ENCODE measurements at places on chromosomes 3 and 15.

GRCh38 chr3:197798863-197799262, 7.8 kb downstream of the LRCH3 start:
- DNase-seq = no peak

DNA sequence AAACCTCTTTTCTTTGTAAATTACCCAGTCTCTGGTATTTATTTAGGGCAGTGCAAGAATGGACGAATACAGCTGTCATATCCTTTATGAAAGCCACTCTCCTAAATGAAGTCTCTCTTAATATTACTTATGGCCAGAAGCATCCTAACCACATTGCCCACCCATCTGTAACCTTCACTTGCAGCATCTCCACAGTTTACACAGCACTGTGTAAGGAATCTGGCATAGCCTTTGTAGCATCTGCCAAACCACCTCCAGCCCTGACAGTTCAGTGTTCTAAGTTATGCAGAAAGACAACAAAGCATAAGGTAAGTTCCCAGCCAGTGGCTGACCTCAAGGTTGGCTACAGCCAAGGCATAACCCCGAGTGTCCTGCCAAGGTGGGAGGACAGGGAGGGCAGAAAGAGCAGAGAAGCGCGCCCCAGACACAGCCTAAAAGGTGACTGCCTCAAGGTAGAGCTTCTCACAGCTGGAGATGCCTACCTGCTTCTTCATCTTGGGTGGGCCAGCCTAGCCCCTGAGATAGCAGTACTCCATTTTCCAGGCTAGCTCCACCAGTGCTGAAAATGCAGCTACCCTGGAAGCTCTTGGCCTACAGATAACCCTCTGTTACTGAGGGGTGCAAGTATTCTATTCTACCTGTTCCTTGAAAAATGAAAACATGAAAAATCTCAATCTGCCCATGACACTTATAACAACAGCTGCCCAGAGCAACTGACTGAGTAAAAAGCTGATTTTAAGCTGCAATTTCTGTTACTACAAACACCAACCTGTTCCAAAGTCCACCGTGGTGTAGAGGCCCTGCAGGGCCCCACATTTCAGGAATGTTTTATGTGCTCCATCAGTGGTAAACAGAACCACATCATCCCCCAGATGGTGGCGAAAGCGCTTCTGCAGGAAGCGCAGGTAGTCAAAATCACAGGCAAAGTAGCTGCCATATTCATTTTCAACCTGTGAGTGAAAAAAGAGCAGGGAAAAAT, 39.3 kb downstream of the GLB1 start:
- DNase-seq = no peak

- DNase-seq = no peak
Measured at GRCh38 chr15:78762985-78763795, 48.1 kb downstream of the ADAMTS7 start.

DNA sequence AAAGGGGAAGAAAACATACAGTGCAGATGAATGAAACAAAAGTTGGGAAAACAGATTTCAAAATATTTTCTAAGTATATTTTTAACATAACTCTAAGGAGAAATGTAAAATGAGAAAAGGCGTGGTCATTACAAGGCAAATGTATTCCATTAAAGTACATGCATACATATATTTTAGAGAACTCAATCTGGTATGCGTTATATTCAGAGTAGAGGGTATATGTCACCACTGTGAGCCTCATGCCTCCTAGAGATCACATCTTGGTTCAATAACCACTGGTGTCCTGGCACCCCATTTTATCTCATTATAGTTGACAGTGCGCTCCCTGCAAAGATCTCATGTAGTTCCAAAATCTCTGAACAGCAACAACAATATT, 77.5 kb downstream of the SMARCC1 start:
- no peak for DNase-seq

DNA sequence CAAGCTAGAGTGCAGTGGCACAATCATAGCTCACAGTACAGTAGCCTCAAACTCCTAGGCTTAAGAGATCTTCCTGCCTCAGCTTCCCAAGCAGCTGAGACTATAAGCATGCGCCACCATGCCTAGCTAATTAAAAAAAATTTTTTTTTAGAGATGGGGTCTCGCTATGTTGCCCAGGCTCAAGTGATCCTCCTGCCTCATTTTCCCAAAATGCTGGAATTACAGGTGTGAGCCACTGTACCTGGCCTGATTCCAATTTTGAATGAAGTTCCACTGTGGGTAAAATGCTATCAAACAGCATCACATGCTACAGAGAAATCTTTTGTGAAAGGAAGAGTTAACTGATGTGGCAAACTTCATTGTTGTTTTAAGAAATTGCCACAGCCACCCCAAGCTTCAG, 17.5 kb downstream of the ADPGK start:
- DNase-seq = no peak

DNA sequence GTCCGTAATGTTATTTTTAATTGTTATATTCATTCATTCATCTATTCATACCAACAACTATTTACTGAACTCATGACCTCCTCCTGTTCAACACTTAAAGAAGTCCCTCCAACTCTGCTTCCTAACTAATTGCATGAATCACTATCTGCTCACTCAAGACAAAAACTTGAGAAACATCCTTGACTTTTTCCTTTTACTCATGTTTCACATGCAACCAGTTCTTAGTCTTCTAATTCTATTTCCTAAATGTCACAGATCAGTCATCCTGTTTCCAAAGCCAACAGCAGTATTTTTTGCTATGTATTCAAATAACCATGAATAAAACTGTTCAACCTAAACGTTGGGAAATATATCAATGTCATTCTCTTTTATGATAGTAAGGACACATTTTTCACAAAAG, 124.6 kb upstream of the GBE1 start:
- DNase-seq = no peak

- DNase-seq = no peak
Measured at GRCh38 chr15:80972276-80972675, 17.3 kb downstream of the MESD start.

- DNase-seq = no peak
Measured at GRCh38 chr3:14286887-14287500, 108.4 kb downstream of the LSM3 start.

GRCh38 chr3:174035328-174035886, 637.9 kb downstream of the NLGN1 start:
- DNase-seq = no peak

DNA sequence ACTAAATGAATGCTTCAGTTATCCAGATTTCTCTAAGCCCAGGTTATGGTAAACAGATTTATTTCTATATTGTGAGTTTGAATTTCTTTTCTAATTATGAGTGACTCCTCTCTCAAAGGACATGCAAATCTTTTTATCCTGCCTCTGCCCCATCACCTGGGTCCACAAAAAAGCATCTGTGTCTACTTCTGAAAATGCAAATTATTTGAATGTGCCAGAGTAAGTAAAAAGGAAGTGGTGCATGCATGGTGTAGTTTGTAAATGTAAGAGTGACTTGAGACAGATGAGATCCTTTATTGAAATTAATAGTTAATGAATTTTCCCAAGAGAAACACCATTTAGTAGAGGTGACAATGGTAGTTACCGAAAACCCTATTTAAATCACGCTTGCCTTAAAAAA, 26.9 kb downstream of the MCTP2 start:
- no peak for DNase-seq

GRCh38 chr3:144770915-144771351, 799.3 kb downstream of the DIPK2A start:
- no peak for DNase-seq

DNA sequence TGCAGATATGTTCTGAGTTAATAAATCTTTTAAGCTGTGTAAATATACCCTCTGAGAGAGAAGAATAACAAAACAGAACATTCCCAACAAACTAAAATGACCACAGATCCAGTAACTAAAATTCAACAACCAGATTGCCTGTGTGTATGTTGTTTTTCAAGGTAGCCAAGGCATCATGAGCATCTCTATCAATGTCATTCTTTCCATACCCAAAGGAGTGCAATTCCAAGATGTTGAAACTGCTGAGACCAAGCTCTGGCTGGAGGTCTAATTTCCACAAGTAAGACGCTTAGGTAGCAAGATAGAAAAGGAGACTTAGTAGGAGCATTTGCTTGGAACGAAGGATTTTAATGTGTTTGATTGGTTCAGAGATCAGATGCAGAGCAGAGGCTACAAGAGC, 276.3 kb downstream of the RBMS3 start:
- DNase-seq = no peak

DNA sequence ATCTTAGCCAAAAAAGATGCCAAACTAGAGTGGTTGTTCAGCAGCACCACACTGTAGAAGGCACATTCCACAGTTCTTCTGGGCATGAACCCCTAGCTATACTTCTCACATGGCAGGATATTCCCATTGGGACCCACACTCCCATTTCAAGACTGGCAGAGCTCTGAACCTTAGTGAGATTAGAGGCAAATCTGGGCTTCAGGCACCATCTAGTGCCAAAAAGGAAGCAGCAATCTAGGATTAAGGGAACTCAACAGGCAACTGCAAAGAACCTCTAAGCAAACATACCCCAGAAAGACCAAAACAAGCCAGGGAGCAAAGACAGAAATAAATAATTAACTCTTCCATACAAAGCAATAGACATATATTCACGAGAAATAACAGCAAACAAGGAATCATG, 66.2 kb downstream of the TAFA4 start:
- DNase-seq = no peak

DNA sequence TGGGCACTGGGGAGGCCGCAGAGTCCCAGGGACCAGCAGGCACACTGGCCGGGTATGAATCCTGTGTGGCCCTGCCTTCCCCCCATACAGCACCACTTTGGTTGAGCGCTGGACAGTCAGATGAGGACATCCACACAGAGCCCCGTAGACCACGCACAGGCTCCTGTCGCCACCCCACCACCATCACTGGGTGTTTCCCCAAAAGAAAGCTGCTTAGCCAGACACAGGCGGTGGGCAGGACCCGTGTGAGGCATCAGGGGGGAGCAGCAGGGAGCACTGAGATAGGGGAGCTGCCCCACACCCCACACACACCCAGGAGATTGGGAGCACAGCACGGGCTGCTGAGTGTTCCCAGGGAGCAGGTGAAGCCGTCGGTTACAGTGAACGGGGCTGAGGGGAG, 42.4 kb upstream of the SLC41A3 start:
- DNase-seq = no peak

DNA sequence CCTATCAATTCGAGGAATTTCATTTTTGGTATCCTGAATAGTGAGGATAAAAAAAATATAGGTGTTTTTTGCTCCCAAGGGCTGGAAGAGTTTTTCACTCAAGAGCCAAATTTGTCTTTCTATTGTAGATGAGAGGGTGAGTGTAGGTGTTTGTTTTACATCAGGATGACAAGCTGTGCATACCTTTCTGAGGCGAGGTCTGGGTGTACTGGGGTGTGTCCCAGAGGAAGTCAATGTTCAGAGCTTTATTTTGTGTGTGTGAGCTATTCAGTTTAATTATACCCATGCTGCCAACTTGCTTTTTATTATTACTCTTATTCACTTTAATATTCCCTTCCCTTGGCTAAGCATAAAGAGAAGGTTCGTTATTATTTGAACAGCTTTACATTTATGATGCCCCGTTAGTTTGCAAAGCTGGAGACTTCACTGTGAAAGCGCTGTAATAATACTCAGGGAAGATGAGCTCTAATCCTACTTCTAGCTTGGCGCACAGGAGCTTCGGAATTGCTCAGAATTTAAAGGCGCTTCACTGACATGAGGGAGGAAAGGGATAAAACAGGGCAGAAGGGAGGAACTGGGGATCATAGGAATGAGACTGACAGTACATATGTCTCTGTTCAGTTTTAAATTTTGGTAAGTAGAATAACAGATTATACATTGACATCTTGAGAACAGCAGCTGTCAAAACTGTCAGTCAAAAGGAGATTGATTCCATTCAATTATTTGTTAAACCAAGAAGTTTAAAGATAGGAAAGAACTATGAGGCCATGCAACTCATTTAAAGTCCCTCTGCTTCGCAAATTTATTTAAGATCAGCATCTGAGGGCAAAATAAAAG, 117.7 kb upstream of the TP63 start:
- DNase-seq = no peak

DNA sequence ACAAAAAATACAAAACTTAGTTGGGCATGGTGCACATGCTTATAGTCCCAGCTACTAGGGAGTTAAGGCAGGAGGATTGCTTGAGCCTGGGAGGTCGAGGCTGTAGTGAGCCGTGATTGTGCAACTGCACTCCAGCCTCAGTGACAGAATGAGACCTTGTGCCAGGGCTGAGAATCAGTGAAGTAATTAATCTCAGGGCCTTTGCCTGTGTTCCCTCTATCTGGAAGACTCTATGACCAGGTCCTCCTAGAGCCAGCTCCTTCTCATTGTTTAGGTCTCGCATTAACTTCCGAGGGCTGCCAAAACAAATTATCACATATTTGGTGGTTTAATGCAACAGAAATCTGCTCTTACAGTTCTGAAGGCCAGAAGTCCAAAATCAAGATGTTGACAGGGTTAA, 41.4 kb upstream of the FLNB start:
- DNase-seq = no peak

DNA sequence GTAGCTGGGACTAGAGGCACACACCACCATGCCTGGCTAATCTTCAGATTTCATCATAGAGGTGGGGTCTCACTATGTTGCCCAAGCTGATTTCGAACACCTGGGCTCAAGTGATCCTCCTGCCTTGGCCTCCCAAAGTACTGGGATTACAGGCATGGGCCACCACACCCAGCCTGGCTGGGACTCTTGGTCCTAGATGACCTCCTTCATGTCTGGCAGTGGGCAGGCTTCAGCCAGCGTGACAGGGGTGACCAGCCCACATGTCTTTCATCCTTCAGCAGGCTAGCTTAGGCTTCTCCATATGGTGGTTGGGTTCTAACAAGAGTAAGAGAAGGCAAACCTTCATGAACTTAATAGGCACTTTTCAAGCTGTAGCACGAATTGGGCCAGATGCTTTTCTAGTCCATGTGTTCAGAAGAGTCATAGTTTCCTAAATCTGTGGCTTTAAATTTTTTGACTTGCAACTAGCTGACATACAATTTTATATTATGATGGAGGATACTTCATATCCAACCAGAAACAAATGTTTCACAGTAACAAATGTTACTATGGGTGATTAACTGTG, 7.6 kb downstream of the GPD1L start:
- no peak for DNase-seq

DNA sequence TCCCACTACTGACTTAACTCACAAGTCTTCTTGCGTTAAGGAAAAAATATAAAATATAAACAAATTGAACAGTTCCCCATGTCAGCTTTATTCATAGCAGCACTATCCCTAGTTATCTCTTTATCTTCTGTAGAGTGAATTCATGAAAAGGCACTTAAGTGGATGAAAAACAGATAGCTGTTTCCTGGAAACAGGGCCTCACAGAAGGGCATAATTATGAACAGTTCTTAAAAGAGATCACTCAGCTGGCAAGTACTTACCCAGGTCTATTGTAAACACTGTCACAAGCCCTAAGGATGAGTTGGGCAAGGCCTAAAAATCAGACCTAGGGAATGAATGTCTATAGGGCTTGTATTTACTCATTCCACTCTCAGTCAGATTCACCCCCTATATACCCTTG, 10.7 kb downstream of the MB21D2 start:
- DNase-seq = no peak

- DNase-seq = no peak
Measured at GRCh38 chr15:70628549-70628896, 134.8 kb downstream of the UACA start.

- no peak for DNase-seq
Measured at GRCh38 chr15:33852094-33852493, 116.2 kb upstream of the CHRM5 start.

All from stimulated activated naive CD4-positive, alpha-beta T cell treated with Interleukin-2 at 50 U/mL for 16 hours (primary cell).